Right ventricle myocardium superior (tissue), 1 donor: ENCODE measurements at places on chromosomes 12 and 14. TPM values are rescaled to one million over a fixed set of nuclear protein-coding genes. Genes with fewer than 3 reads are reported as not detected.

- DNase-seq, result no peak
Observed at GRCh38 chr12:76627346-76628135, 68.0 kb upstream of the OSBPL8 start.

- peak; percentile 75 for DNase-seq
Observed at GRCh38 chr12:47870175-47870781, 34.5 kb downstream of the VDR start.

- no peak for DNase-seq
Observed at GRCh38 chr12:14216405-14217294, 148.8 kb upstream of the ATF7IP start.

DNA sequence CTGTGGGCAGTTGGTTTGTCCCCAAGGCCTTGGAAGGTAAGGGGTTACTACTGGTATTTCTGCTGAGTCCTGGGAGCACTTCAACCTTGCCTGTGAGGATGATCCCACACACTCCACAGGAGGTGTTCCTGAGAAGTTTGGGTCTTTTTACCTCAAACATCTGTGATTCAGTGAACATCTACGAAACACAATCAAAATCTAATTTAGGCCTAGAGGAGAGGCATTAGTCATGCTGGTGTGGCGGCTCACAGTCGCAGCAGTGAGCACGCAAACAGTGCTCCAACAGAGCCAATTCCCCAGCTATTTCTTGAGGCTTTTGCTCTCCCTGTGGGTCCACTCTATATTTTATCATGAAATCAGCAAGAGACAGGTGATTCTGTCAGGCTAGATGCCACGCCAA, 107.6 kb downstream of the APAF1 start:
- no peak for DNase-seq

GRCh38 chr12:124564232-124564958, 3.0 kb downstream of the NCOR2 start:
- DNase-seq, result no peak

DNA sequence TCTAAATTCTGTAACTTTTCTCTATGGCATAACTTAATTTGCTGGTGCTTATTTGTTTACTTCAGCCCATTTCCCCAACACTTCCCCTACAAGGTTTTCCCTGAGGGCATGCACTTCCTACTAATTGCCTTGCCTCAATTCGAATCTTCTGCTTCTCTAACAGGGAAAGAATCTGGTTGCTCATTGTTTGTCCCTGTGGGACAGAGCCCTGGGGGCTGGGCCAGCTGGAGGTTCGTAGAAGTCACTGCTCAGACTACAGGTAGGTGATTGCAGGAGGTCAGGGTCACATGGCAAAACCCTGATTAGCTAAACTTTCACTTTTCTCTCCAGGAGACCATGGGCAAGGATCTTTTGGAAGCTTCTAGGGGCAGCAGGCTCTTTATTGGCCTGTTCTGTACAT, 72.0 kb downstream of the ZFC3H1 start:
- DNase-seq, result no peak

DNA sequence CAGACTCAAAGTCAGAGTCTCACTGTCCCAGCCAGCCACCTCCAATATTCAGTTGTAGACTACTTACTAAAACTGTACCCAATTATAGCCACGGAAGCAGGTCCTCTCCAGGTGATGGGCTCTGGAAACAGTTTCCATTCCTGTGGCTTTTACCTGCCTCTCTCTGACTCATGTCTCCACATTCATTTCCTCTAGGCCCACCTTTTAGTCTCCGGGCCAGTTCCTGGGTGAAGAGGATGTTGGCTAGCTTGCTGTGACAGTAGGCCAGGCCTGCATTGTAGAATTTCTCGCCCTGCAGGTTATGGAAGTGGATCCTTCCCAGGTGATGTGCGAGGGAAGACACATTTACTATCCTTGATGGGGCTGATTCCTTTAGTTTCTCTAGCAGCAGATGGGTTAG, 5.6 kb downstream of the RDH11 start:
- DNase-seq, result no peak

DNA sequence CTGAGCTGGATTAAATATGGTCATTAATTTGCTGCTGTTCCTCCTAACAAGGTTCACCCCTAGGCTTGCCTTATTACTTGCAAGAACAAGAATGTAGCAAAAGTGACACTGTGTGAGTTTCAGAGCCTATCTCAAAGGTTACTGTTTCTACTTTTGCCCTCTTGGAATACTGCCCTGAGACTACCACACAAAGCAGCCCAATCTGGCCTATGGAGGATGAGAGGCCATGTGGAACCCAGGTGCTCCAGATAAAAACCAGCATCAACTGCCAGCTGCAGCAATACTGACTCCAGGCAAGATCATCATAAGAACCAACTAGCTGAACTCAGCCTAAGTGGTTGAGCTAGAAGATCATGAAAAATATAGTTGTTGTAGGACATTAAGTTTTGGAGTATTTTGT, 22.4 kb upstream of the SUPT16H start:
- no peak for DNase-seq

- no peak for DNase-seq
Observed at GRCh38 chr12:116609319-116610114, 50.3 kb downstream of the MAP1LC3B2 start.

DNA sequence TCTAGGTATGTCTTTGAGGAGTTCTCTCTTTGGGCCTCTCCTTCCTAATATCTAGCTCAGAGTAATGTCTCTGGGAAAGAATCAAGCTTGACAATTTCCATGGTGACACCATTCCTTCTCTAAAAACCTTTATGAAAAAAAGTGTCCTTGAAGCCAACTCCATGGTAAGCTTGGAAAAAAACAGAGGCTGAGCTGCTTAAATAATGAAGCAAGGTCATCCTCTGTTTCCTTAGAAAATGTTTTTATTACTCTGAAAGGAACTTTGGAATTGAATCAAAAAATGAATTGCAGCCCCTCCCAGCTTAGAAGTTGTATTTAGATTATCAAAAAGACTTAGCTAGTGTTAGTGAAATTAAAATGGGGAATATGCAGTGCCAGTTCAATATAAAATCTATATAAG, 166.1 kb upstream of the KITLG start:
- no peak for DNase-seq

DNA sequence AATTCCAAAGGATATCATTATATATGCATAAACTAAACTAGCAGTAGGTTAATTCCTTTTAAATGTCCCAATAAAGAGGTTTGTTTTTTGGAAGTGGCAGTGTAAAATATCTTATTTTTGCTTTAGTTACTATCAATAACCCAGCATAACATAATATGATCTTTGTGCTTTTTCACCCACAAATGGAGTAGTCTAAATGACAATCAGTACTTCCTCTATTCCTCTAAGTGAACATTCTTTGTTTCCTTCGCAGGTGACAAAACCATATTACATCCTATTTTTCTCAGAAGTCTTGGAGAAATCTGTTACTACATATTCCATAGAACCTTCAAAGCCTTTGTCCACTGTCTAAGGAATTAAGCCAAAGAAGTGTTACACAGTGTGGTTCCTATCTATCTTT, 62.5 kb downstream of the MED13L start:
- DNase-seq, result no peak

DNA sequence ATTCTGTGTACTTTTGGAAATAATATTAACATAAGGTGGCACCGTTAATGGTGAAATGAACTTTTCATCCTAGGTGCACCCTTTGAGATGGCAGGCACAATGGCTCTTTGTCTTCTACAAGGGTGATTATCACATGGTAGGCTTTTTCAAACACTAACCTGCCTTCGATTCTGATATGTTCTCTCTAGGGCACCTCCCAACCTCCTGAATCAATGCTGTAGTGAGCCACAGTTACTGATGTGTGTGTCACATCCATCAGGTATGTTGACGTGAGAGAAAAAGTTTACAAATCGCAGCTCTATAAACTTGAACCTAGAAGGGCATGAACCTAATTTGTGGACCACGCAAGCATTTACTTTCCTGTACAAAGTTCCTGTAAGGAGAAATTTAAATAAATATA, 25.4 kb downstream of the PDE3A start:
- DNase-seq, result no peak

GRCh38 chr12:75971253-75971652, 60.3 kb downstream of the PHLDA1 start:
- DNase-seq, result no peak

- no peak for DNase-seq
Observed at GRCh38 chr12:127249428-127249827, 1017.5 kb upstream of the TMEM132C start.

DNA sequence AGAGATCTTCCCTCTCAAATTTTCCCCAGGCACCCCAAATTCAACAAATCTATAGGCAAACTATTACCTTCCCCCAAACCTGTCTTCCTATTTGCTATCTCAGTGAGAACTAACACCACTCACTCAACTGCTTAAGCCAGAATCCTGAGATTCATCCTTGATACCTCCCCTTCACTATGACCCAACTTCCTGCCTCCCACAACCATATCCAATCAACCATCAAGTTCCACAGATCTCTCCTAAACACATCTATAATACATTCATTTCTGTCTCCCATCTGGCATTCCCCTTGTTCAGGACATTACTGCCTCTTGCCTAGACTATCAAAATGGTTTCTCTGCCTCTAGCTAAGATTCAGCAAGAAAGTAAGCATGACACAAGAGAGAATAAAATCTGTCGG, 21.3 kb downstream of the YAF2 start:
- DNase-seq, result no peak

DNA sequence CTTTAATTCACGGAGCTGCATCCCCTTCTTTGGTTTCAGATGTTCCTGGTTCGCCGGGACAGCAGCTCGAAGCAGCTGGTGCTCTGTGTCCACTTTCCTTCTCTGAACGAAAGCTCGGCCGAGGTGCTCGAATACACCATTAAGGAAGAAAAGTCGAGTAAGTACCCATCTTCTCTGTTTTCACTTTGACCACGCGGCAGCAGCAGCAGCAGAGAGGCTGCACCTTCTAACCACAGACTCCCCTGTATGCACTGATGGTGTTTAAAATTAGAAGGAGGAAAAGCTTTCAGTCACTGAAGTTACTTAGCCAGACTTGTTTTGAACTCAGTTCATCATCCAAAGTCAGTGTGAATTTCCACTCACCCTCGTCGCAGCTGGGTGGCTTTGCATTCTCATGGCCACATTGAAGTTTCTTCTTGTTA, 63.8 kb downstream of the RIN3 start:
- no peak for DNase-seq

GRCh38 chr14:106662936-106663550, 1136.7 kb downstream of the TMEM121 start:
- DNase-seq, result no peak

DNA sequence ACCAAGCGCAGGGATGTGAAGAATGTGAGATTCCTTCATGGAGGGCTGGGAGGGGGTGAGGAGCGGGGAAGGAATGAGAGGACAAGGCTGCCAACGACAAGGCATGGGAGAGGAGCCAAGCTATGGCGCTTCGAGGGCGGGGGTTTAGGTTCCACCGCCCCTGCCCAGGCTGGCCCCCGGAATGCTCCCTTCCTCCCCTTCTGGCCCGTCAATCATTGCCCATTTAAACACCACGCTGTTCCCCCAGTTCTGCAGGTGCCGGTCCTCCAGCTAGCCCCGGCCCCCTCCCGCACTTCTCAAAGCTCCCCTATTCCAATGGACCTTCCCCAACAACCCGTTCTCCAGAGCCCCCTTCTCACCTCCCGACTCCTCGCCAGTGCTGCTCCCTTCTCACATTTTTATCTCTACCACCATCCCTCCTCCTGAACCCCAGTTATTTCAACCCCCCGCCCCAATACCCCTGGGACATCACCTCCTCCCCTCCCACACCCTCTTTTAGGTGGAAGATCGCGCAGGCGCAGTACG, 428 bp downstream of the RNF41 start:
- peak; percentile 71 for DNase-seq

GRCh38 chr12:13073173-13073572, 29.0 kb downstream of the FAM234B start:
- no peak for DNase-seq

DNA sequence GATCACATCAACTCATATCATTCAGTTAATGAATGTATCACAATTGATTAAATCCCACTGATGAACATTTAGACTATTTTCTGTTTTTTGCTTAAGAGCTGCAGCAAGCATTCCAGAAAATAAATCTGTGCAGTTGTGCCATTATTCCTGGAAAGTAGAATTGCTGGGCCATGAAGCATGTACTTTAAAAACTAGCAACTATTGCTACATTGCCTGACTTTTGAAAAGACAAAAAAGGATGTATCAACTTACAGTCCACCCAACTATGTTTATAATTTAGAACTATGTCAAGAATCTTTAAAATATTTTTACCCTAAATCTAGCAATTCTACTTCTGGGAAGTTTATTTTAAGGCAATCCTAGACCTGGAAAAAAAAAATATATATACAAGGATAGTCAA, 33.4 kb upstream of the ERGIC2 start:
- DNase-seq, result no peak

- no peak for DNase-seq
Observed at GRCh38 chr14:98855926-98856715, 415.9 kb downstream of the BCL11B start.

DNA sequence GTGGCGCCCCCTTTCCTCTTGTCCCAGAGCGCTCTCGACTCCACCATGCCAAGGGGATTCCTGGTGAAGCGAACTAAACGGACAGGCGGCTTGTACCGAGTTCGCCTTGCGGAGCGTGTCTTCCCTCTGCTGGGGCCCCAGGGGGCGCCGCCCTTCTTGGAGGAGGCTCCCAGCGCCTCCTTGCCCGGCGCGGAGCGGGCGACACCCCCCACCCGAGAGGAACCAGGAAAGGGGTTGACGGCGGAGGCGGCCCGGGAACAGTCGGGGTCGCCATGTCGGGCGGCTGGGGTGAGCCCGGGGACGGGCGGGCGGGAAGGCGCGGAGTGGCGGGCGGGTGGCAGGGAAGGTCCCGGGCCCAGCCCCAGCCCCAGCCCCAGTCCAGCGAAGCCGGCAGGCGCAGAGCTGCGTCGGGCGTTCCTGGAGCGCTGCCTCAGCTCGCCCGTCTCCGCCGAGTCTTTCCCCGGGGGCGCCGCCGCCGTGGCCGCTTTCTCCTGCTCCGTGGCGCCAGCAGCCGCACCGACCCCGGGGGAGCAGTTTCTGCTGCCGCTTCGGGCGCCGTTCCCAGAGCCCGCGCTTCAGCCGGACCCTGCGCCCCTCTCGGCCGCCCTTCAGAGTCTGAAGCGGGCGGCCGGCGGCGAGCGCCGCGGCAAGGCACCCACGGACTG, 376 bp downstream of the INSM2 start:
- DNase-seq, result no peak

CEP170B gene
- 9.5 TPM for total RNA-seq

TAS2R31 gene
- 0.38 TPM for total RNA-seq

CPNE6 gene
- not detected for total RNA-seq

THTPA gene
- total RNA-seq, result 15.4 TPM

BHLHE41 gene
- total RNA-seq, result 39.1 TPM

ADAM21 gene
- total RNA-seq, result 0.48 TPM

ABCD2 gene
- 9.2 TPM for total RNA-seq

CCDC184 gene
- 0.97 TPM for total RNA-seq

VASH1 gene
- 14.3 TPM for total RNA-seq

SMAGP gene
- total RNA-seq, result 2.8 TPM

FAM181A gene
- not detected for total RNA-seq

OR4E2 gene
- not detected for total RNA-seq

TSPAN8 gene
- not detected for total RNA-seq
